ENCODE measurements at places on chromosomes 1 and 21. TPM values are rescaled to one million over a fixed set of nuclear protein-coding genes. Genes with fewer than 3 reads are reported as not detected.

DNA sequence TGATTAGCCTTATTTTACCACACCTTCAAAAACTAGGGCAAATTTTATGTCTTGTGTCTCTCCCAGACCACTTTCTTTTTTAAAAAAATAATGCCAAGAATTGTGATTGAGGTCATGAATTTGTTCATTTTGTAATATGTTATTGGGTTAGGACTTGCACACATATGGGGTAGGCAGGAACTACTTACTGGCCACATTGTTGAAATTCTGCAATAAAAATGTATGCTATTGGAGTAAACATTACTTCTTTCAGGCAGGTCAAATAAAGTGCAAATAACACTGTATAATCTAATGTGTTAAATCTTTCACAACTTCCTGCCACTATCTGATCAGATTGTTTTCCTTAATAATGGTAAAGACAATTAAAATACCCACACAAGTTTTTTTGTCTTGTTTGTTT, 166.6 kb upstream of the COL11A1 start:
- no peak for DNase-seq

PLA2G2F gene
- total RNA-seq, result not detected

GRCh38 chr1:222786121-222786520, 28.7 kb upstream of the DISP1 start:
- peak; percentile 79 for DNase-seq

GRCh38 chr1:230892018-230892491, 23.7 kb upstream of the C1orf198 start:
- no peak for DNase-seq

GRCh38 chr1:30488324-30488913, 235.0 kb downstream of the MATN1 start:
- no peak for DNase-seq
